Stomach (tissue), 19 donors: ENCODE measurements at places on chromosomes 2 and 18.

GRCh38 chr2:152376385-152376784 is 41.4 kb downstream of the FMNL2 start:
- peak; percentile 49 for DNase-seq

GRCh38 chr18:26543373-26543772 is 5.0 kb downstream of the KCTD1 start:
- peak; percentile 49 for DNase-seq

GRCh38 chr18:70966419-70966818 is 677.6 kb downstream of the SOCS6 start:
- no peak for DNase-seq

GRCh38 chr2:108323619-108324018 is 34.9 kb downstream of the SULT1C2 start:
- DNase-seq: no peak

DNA sequence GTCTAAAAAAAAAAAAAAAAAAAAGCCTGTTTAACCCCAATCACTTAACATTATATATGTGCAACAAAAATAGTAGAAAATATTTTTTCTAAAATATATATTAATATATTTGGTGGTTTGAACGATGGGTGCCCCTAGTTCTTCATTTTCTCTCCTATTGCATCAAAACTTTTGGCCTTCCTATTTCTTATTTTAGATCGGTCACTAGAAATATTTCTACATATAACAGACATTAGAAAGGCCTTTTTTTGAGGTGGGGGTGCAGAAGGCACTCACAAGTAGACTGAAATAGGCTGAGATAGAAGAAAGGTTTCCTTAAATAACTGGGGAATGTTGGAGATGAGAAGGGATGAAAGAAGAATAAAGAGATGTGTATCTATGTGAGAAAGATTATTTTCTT is 49.3 kb upstream of the AP1S3 start:
- DNase-seq: no peak

GRCh38 chr18:23718243-23718720 is 29.0 kb downstream of the LAMA3 start:
- DNase-seq: no peak

DNA sequence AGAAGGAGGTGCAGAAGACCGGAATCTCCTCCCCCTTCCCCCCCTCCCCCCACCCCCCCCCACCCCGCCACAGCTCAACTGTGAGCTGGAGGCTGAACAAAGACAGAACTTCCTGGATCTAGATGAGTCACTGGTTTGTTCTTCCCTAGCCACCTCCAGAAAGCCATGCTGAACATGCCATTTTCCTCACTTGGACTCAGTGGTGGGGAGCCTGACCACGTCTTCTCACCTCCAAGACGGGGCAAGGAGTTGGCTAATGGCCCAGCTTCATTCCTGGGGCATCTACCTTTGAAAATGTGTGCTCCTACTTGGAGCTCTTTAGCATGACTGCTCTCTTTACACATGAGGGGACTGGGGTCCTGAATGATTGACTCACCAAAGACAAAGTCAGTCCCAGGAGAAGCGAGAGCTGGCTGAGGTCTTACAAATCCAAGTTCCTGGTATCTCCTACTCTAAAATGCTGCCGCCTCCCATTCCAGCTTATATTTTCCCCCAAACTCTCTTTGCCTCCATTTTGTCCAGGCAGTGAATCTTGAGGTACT is 22.6 kb upstream of the FZD5 start:
- DNase-seq: no peak

DNA sequence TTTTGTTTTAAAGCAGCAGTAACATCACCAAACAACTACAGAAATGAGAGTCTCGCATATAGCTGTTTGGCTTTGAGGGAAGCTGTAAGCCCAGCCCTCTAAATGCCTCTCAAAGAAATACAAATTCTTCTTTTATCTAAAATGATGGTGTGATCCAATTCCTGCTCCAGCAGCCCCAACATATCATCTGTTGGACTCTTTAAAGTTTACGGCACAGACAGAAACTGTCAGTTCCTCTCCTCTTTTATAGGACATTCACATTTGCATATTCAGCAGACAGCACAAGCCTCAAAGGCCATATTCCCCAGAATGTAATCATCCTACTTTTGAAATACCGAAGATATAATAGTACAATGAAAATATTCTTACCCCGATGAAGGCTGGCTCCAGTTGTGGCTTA is 216.9 kb upstream of the REV1 start:
- no peak for DNase-seq

- DNase-seq: peak; percentile 17
Observed at GRCh38 chr2:122414902-122415301, 659.5 kb downstream of the TSN start.

DNA sequence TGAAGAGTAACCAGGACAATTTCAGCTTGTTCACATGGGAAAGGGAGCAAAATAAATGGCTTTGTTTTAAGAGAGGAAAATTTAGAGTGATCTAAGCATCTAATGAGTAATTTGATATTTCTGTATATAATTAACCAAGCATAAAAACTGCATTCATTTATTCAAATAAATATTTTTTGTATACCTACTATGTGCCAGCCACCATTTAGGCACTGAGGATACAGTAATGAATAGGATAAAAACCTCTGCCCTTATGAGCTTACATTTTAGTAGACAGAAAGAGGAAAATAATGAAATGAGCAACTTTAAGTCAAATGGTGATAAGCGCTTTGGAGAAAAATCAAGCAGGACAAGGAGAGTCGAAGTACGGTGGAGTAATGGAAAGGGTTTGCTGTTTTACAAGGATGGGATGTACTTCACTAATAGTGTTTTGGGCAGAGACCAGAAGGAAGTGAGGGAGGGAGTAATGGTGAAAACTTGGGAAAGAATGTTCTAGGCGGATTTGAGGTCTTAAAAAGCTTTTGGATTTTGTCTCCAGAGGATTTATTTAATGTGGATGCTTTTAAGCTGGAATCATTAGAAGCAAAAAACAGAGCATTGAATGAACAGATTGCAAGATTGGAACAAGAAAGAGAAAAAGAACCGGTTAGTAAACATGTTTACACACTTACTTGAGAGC is 17.4 kb downstream of the NDC80 start:
- DNase-seq: peak; percentile 29

DNA sequence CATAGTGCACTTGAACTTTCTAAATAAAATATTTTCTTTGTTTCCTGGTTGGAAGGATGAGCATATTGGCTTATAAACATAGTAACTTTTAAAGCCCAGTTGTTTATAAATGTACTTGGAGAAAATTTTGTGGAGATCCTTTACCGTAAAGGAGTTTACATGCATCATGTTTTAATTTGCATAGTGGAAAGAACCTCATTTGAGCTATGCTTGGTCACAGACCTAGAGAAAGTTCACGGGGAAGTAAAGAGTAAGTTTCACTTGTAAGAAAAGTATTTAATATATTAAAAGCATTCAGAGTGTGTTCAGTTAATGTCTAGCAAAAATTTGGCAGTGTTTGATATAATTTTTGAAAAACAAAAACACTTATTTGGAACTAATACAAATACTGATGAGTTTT is 45.3 kb downstream of the PIKFYVE start:
- DNase-seq: no peak

GRCh38 chr2:30992781-30993180 is 145.5 kb downstream of the GALNT14 start:
- DNase-seq: no peak

GRCh38 chr2:104853534-104854497 is at the start of gene POU3F3:
TSS of gene POU3F3 (plus strand) at chr2:104854115. CDS start at chr2:104855511, 1,396 bp downstream.
- no peak for DNase-seq

GRCh38 chr2:145352484-145352883 is 832.6 kb upstream of the ZEB2 start:
- no peak for DNase-seq

GRCh38 chr2:120451334-120451733 is 105.4 kb downstream of the INHBB start:
- DNase-seq: no peak

- DNase-seq: no peak
Observed at GRCh38 chr2:21358976-21359375, 235.2 kb downstream of the TDRD15 start.

DNA sequence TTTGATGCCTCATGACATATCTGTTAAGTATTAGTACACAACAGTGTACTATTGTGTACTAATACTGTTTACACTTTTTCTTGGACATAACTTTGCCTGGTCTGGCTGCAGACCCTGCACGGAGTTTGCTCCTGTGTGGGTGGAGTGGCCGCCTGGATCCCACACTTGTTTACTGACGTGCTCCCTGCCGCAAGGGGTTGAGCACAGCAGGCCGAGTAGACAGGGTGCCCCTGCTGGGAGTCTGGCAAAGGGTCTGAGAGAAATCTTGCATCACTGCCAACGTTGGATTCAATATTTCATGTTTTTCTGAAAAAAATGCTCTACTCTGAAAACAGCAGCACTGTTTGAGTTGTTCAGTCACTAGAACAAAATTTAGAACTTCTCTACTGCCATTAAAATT is 59.0 kb downstream of the PDK1 start:
- no peak for DNase-seq
